ENCODE measurements at places on chromosomes 13 and 19. TPM values are rescaled to one million over a fixed set of nuclear protein-coding genes. Genes with fewer than 3 reads are reported as not detected.

GRCh38 chr13:93769101-93769500 lies 542.5 kb downstream of the GPC6 start:
- no peak for DNase-seq

GRCh38 chr13:113452942-113453901 lies at the start of gene ADPRHL1:
Gene ADPRHL1 (minus strand): TSS chr13:113453488. CDS start chr13:113453437, 51 bp downstream.
- peak; percentile 80 for DNase-seq

- no peak for DNase-seq
Measured at GRCh38 chr13:37085606-37086005, 19.9 kb downstream of the CSNK1A1L start.

GDF15 gene
- 129 TPM for polyA plus RNA-seq

PRMT1 gene
- 774 TPM for polyA plus RNA-seq

- no peak for DNase-seq
Measured at GRCh38 chr13:106561551-106562170, 6.3 kb downstream of the ARGLU1 start.
